ENCODE measurements at places on chromosomes 1 and 21.
A peak's percentile ranks its signal among the peaks of the same experiment; 100 is the strongest.

DNA sequence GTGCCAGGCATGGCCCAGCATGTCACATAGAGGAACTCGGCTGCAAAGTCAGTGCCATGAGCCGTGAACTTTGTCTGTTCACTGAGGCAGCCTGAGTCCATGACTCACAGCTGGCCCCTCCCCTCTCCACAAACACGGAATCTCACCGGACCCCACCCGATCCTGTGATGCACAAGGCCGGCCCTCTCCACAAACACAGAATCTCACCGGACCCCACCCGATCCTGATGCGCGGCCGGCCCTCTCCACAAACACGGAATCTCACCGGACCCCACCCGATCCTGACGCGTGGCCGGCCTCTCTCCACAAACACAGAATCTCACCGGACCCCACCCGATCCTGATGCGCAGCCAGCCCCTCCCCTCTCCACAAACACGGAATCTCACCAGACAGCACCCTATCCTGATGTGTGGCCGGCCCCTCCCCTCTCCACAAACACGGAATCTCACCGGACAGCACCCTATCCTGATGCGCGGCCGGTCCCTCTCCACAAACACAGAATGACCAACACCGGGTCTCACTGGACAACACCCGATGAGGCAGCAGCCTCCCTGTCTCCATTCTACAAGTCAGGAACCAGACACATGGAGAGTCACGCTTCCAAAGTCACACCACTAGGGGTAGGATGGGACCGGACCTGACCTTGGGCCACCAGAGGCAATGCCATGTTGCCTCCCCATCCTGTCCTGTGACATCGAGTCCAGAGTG, 39.6 kb upstream of the GPR153 start:
- DNase-seq: no peak

- no peak for DNase-seq
Measured at GRCh38 chr21:22710721-22711120, 1712.5 kb downstream of the NCAM2 start.

- peak; percentile 5 for DNase-seq
Measured at GRCh38 chr1:149846042-149846441, 53.3 kb upstream of the BOLA1 start.

- DNase-seq: no peak
Measured at GRCh38 chr1:155694167-155694566, 5.3 kb downstream of the DAP3 start.

GRCh38 chr1:81571946-81572345, 228.8 kb upstream of the ADGRL2 start:
- peak; percentile 3 for DNase-seq

GRCh38 chr1:174391716-174392115, 56.0 kb upstream of the GPR52 start:
- no peak for DNase-seq

GRCh38 chr1:27609210-27609555, 5.2 kb upstream of the AHDC1 start:
- DNase-seq: no peak

DNA sequence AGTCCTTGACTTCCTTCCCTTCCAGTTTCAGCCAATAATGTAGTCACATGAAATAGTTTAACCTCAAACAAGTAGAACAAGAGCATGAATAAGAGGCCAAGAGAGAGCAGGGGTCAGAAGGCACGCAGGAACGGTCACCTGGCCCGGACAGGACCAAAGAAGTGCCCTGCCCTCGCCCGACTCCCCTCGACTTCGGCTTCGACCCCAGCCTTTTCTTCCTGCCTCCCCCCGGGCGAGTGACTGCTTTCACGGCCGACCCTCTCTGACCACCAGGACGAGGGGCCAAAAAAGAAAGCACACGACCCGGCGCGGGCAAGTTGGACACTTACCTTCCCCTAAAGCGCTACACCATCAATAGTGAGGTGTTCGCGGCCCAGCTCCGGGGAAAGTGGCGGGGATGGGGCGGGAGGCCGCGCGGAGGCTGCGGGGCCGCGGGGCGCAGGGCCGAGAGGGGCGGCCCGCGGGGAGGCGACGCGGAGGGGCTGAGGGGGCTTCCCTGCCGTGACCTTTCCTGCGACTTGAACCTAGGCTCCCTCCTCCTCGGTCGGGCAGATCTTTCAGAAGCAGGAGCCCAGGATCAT, 519 bp downstream of the RERE start:
- peak; percentile 44 for DNase-seq

GRCh38 chr1:162943622-162944021, 82.6 kb upstream of the CCDC190 start:
- no peak for DNase-seq

DNA sequence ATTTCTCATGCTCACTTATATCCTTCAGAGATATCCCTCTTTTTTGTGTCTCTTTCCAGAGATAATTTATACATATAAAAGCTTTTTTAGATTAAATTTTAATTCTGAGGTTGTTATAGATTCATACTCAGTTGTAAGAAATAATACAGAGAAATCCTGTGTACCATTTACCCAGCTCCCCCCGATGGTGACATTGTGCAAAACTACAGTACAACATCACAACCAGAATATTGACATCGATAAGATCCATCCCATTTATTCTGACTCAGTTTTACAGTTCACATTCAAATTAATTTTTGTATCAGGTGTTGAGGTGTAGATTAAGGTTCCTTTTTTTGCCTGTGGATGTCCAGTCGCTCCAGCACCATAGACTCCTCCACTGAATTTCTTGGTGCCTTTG, 14.3 kb downstream of the DMRTB1 start:
- peak; percentile 9 for DNase-seq

- DNase-seq: no peak
Measured at GRCh38 chr1:247531937-247532336, 4.3 kb downstream of the OR2C3 start.

DNA sequence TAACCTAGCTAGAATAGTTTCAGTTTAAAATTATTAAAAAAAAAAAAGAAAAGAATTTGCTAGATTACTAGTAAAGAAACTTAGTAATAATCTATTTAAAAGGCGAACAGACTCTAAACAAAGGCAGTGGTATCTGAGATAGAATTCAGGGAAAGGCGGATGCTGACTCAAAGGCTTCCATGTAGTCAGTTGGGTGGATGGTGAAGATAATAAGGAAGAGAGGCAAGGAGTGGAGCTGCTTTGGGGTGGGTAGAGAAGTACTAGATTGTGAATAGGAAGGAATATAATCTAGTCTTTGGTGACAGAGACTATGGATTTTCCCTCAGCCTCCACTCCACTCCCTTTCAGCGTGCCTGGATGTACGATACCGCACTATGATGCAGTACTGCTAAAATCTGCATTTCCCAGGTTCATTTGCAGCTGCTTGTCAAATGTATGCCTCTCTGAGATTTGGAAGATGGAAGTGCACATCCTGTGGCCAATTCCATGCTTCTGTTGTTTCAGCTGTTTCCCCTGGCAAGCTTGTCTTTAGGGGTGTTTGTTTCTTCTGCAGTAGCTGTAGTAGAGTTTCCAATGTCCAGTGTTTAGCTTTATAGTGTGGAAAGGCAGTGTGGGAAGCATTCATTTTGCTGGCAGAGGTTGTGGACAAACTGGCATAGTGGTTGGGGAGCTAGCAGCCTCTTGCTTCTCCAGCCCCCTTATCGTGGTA, 184.6 kb upstream of the NRIP1 start:
- no peak for DNase-seq

All from M059J (cell line).